ENCODE measurements at places on chromosomes 11 and 22.

DNA sequence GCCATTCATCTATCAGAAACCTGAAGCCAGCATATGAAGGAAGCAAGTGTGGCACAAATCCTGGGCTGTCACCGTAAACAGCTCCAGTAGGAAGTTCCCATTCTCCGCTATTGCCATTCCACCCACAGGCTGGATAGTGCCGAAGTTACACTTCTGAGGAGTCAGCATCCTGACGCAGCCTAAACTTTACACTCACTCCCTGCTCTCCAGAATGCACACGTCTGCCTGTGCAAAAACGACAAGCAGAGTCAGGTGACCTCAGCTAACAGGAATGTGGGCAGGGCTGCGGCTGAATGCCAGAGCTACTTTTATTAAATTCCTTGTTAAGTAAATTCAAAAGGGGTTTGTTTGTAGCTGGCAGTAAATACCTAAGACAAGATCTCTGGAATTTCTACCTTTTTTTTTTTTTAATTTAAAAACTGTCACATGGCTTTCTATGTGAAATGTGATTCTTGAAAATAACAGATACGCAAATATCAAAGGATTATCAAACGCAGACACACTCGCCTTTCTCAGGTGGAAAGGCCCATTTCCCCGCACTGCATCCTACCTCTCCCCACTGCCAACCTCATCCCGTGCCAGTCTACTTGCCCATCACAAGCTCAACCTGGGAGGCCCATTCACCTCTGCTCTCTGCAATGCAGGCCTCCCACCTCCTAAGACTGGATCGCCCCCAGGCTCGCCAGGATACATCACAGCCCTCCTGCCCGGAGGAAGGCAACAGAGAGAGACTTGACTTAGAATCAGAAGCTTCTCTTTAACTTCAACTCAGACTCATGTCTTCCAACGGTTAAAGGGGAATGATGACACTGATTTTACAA, 33.5 kb downstream of the NFRKB start:
- DNase-seq = no peak

DNA sequence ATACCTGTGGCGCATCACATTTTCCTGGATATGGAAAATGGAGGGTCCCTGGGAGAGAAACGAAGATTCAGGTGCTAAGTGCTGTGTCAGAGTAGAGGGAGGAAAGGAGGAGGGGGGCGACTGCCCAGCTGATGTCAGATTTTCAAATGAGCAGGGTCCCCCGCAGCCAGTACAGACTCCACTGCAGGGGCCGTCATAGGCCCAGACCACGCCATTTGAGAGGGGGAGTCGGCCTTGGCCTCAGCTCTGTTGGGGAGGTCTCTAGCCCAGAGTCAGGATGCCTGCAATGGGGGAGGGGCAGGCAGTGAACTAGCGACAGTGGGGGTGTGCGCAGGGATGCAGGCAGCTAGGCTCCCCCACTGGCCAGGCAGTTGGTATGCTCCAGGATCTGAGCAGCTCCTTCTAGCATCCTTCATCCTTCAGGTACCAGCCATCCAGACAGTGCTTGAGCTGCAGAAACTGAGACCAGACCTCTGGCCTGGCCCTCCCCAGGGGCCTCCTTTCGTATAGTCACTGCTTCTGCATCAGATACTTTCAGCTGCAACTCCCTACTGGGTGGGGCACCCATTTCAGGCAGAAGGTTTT, at the start of the genes BSCL2 and GNG3:
Gene BSCL2, minus strand, starts transcription at position 148 of the 585 bp plus-strand sequence. CDS start 229 bp downstream, outside the sequence.
Gene GNG3, plus strand, starts transcription at position 400 of the 585 bp plus-strand sequence. CDS start 620 bp downstream, outside the sequence.
- DNase-seq = no peak

DNA sequence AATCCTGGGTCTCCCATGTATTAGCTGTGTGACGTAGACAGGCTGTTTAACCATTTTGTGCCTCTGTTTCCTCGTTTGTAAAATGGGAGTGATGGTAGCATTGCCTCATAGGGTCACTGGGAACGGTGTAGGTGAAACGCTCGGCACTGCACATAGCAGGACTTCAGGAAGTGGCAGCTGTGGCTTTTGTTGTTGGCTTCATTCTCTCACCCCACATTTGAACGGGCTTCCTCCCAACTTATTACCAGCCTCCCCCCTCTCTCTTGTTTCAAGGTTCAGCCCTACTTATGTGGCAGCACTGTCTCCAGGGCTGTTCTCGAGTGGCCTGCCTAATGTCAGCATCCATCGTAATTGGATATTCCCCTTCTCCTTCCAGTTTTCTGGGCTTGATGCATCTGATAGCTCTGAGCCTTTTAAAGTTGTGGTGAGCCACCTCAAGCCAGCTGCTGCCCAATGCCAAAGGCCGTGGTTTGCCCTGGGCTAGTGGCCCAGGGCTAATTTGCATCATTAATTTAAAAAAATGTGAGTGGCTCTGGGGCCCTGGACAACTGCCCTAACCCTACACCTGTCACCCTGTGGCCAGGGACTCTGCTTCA, 217.8 kb upstream of the TBCEL start:
- no peak for DNase-seq

DNA sequence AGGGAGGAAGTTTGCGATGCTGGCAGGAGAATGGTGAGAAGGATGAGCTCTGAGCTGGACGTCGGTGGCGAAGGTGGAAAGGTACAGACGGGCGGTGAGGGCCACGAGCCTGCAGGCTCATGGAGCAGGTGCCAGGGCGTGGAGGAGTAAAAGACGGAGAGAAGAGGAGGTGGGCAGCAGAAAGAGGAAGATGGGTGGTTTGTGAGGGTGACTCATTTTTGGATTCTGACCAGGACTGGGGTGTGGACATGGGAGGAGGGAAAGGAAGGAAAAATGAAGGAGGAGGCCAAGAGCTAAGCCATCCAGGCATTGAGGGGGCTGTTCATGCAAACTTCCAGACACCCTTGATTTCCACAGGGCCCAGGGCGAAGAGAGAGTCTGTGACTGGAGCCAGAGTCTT, 3.5 kb downstream of the ZDHHC24 start:
- DNase-seq = no peak

GRCh38 chr11:12016246-12016645, 7.8 kb upstream of the DKK3 start:
- DNase-seq = no peak

DNA sequence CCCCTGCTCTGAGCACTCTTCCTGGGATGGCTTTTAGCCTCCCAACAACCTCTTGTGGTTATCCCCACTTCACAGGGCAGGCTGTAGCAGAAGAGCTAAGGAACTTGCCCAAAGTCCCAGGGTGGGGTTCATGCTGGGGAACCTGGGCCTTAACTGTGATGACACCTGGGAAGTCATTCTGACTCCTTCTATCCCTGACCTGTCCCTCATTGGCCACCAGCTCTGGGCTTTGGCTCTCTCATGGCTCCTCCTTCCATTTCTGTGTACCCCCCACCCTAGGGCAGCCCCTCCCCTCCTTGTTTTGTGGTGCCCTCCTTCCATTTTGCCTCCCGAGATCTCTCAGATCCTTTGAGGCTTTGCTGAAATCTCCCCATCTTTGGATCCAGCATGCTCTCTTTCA, 2.7 kb downstream of the PPM1F start:
- DNase-seq = no peak

DNA sequence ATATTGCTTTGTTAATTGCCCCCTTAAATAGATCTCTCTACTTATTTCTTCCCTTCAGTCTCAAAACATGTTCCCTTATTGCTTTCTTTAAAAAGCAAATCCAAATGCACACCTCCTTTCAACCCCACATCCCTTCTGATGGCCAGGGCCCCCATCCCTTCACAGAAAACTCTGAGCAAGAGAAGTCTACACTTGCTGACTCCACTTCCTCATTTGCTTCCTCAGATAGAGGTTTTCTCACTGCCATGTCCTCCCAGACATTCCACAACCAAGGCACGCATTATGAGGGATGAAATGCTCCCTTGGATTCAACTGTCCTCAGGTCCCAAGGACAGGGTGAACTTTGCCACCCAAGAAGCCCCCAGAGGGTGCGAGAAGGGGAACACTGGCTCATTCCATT, 43.1 kb downstream of the CSNK2A3 start:
- DNase-seq = no peak
